T-helper 1 cell (primary cell): ENCODE measurements at places on chromosomes 5 and 9.

GRCh38 chr5:31148959-31149475 is 44.5 kb upstream of the CDH6 start:
- DNase-seq: no peak

- DNase-seq: no peak
Measured at GRCh38 chr9:88923653-88924288, 67.5 kb upstream of the S1PR3 start.

- DNase-seq: no peak
Measured at GRCh38 chr5:73648515-73648914, 22.5 kb downstream of the ARHGEF28 start.

DNA sequence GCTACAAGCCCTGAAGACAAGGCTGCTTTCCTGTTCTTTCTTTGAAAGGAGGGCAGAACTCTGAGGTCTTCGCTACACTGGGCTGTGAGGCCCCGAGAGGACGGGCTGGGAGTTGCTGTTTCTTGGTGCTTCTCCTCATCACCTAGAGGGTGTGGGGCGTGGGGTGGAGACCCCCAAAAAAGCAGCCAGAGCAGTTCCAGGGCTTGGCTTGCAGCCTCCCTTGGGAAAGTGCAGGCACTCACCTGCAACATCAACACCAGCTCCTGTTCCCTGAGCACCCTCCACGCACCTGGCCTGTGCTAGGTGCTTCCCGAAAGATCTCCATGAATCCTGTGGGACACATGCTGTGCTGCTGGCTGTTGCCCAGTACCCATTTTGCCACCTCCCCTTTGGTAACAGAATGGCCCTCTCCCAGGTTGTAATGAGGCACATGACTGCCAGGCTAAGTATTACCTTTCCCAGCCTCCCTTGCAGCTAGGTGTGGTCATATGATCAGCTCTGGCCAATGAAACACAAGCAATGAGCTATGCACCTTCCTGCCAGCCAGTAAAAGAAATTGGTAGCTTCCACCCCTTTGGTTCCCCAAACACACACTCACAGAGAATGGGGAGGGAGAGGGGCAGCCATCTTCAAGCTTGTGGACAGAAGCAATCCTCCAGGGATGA is 146.0 kb downstream of the C9orf50 start:
- no peak for DNase-seq

DNA sequence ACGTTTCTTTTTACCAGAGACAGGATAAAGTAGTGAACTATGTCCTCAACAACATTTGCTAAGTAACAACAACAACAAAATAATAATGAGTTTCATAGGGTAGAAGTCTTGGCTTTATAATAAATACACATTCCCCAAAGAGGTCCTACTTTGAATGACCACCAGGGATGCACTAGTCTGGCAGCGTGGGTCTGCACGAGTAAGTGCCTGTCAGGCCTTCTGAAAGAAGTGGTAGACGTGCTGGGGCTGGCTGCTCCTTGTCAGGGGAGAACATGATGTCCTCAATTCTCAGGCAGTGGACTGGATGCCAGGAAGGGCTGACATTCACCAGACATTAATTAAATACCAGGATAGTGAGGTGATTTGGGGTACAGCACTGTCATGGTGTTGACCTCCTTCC is 331.1 kb downstream of the TMEM38B start:
- no peak for DNase-seq

- no peak for DNase-seq
Measured at GRCh38 chr5:64794053-64794770, 25.5 kb downstream of the CWC27 start.

DNA sequence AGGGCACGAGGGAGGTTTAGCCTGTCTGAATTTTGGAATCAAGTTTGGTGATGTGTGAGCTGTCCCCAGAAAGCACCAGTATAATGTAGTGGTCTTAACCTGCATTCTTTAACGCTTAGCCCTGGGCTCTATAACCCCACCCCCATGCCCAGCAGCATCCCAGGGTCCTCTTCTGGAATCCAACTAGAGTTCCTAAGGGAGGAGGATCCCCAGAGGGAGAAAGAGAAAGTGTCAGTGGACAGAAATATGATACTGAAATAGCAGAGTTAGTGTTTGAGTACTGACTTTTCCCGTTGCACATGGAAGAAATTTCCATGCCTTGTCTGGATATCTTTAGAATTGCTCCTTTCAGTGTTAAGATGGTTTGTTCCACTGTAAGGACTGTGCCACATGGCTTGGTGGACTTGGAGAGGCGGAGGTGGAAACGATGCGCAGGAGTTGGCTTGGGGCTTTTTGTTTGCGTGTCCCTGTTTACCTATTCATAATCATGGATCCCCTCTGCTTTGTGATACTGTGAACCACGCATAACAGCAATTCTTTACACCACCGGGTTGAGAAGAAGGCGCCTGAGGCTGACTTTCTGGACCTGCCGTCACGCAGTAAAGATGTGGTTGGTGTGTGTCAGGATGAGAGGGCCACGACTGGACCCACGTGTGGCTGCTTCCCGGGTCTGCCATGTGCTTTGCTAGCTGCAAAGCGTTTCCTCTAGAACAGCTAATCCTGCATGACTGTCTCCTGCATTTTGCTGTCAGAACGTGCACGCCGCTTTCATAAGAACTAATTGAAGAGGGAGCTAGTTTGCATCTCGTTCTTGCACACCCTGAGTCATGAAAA is 142.3 kb downstream of the SMARCA2 start:
- DNase-seq: no peak

GRCh38 chr9:28909526-28909925 is 1336.2 kb upstream of the C9orf72 start:
- no peak for DNase-seq

- no peak for DNase-seq
Measured at GRCh38 chr9:4206718-4207117, 93.2 kb downstream of the GLIS3 start.

DNA sequence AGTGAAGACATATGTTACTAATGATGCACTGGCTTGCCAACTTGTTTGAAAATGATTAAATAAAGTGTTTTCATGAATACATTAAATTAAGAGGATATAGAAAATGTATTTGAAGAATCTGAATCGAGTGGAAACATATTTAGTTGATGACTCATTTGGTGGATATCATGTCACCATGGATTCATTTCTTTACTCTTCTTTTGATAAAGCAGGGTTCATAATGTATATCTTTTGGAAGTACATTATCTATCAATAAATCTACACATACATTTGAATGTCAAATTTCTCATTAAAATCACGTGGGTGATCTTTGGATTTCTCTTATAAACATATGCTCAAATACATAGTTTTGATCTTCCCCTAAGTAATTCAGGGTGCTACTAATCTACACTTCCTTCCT is 1148.1 kb upstream of the ACO1 start:
- no peak for DNase-seq

GRCh38 chr5:109053995-109054417 is 306.3 kb downstream of the FER start:
- no peak for DNase-seq

DNA sequence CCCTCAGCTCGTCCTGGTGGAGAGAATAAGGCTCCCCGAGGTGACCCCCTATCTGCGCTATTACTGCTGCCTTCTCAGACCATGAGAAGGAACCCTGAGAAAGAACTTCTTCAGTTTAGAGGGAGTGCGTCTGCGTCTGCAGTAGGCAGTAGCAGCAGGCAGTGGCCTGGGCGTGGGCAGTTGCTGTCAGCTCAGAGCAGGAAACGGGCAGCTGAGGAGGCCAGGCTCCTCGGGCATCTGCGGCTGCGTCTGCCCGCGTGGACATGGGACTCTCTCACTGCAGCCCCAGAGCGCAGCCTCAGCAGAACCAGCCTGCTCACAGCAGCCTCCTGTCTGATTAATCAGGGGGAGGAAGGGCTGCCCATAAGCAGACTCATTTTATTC is 49.8 kb upstream of the FCN1 start:
- no peak for DNase-seq

GRCh38 chr9:97077452-97078295 is 38.7 kb upstream of the CTSV start:
- DNase-seq: no peak

DNA sequence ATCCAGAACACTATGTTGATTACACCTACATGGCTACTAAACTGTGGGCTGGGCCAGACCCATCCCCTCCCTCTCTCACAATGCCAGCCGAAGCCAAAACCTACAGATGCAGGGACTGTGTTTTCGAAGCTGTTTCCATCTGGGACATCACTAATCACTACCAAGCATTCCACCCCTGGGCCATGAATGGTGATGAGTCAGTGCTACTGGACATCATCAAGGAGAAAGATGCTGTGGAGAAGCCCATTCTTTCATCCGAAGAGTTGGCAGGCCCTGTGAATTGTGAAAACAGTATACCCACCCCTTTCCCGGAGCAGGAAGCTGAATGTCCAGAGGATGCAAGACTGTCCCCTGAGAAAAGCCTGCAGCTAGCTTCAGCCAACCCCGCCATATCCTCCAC is 65.0 kb downstream of the ZNF462 start:
- no peak for DNase-seq
